ENCODE measurements at places on chromosomes 3 and 15. TPM values are rescaled to one million over a fixed set of nuclear protein-coding genes. Genes with fewer than 3 reads are reported as not detected.

MED12L gene
- 16.5 TPM for total RNA-seq

GRCh38 chr15:56886363-56886931 lies 32.0 kb upstream of the TCF12 start:
- peak; percentile 10 for DNase-seq

DNA sequence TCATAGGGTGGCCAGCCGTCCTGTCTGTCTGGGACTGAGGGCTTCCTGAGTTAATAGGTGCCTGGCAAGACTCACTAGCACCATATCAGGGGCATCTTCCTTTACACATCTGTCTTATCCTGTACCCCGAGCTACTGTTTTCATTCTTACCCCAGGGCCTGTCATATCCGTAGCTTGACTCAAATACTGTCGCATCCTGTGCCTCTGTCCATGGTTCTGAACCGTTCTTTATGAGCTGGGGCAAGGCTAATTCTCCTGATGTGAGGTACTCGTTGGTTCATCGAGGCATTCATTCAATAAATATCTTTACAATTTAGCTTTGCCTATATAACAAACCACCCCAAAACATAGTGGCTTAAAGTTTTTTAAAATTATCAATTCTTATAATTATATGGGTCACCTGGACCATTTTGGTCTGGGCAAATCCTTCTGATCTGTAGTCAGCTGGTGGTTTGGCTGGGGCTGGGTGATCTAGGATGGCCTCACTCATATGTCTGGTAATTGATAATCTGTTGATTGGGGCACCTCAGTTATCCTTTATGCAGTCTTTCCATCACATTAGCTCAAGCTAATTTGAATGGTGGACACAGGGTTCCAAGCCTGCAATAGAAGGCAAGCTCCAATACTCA lies 121.2 kb downstream of the TLE3 start:
- DNase-seq, result peak; percentile 89

DNA sequence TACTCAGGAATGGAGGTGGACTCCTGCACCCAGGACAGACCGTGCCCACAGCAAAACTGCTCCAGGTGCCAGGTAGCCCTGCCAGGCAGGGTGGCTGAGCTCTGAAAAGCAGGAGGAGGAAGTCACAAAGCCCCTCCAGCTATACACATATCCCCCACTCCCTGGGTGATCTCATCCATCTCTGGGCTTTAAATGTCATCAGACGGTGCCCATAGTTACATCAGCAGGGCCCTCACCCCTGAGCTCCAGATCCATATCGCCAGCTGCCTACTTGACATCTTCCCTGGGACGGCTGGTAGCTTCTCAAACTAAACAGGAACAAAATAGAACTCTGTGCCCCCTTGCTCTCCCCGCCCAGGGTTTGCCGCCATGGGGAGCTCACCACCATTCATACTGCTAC lies 87.7 kb downstream of the MEGF11 start:
- DNase-seq, result no peak

DNA sequence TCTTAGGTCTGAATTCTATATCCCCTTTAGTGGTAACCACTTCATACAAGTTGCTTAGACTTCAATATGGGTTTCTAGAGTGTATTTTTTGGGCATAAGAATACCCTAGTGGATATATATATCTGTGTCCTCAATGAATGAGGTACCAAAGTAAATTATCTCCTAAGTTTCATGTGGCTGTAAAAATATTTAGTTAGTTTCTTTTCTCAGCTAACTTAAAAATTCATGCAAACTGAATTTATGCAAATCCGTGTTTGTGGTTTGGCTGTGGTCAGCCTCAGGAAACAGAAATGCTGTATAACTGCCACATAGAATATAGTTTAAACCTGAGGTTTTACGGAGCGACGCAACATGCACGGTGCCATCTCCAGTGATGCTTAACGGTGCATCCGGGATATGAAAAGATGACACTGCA lies 80.3 kb downstream of the PEX5L start:
- no peak for DNase-seq

DNA sequence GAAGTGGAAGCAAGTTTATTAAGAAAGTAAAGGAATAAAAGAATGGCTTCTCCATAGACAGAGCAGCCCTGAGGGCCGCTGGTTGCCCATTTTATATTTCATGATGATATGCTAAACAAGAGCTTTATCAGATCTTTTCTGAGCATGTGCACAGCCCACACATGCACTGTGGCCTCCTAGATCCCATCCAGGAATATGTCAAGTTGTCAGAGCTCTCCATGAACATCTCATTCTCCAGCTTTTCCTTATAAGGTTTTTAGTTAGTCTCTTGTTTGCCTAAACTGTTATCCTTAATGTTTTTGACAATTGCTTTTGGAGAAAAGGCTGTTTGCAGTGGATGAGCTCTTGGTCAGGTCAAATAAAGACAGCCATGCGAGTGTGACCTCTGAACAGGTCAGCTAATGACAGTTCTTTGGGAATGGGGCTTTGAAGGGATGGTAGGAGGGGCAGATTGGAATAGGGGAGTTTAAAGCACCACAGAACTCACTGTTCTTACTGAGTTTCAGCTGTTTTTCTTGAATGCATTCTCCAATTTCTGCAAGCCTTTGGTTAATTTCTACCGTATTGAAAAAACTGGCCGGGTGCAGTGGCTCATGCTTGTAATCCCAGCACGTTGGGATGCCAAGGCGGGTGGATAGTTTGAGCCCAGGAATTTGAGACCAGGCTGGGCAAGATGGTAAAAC lies 69.4 kb upstream of the CRTC3 start:
- DNase-seq, result no peak

- DNase-seq, result no peak
Measured at GRCh38 chr3:131075632-131076328, 49.1 kb downstream of the NEK11 start.

Data from neural progenitor cell (in vitro differentiated cells).